ENCODE measurements at places on chromosomes 11 and 22.

GRCh38 chr11:69131644-69132300 lies 24.0 kb upstream of the SMIM38 start:
- no peak for DNase-seq

DNA sequence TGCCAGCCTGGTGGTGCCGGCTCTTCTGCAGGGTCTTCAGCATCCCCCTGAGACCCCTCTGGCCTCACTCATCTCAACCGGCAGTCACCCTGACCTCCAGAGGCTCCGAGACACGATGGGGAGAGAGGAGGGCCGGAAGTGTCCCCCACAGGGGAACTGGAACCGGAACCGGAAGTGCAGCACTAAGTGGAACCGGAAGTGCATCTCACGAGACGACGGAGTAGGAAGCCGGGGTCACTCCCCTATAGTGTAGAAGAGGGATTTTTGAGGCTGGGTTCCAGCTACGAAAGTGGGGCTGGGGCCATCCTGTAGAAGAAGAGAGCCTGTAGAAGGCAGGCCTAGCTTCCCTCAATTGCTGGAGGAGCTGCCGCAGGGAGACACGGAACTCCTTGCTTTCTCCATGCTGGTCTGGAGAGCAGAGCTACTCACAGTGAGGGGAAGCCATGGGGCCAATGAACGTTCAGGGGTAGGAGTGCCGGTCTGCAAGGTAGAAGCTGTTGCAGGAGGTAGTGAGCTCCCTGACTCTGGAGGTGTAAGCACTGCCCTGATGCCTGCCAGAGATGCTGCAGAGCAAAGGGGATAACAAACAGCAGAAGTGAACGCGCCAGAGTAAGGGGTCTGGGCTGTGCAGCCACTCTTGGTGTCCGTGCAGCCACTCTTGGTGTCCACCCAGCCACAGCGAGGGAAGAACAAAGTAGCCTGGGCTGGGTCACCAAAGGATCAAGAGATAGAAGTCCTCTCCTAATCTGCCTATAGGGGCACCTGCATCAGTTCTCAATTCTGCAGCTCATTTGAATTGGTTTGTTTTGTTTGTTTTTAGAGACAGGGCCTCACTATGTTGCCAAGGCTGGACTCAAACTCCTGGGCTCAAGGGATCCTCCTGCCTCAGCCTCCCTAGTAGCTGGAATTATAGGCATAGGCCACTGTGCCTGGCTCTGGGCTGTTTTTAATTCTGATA lies 21.9 kb downstream of the SCUBE1 start:
- DNase-seq, result no peak

- no peak for DNase-seq
Observed at GRCh38 chr11:79486242-79486984, 45.6 kb upstream of the TENM4 start.

- DNase-seq, result no peak
Observed at GRCh38 chr11:130476200-130476921, 27.9 kb downstream of the ADAMTS15 start.

DNA sequence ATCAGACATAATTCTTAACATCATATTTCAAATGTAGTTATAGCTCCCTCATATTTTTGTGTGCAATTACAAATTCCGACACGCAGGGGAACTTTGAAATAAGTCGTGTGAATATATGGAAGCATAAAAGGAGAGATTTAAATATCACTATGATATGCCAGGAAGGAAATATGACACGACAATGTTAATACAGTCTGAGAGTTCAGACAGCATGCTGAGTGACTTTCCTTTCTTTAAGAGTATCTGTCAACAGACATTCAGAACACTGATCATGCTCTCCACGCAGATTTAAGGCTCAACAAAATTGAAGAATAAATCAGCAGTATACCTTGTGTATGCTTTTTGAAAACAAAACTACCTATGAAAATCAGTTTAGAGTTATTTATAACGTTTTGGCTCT lies 232.6 kb upstream of the CARD18 start:
- DNase-seq, result no peak

DNA sequence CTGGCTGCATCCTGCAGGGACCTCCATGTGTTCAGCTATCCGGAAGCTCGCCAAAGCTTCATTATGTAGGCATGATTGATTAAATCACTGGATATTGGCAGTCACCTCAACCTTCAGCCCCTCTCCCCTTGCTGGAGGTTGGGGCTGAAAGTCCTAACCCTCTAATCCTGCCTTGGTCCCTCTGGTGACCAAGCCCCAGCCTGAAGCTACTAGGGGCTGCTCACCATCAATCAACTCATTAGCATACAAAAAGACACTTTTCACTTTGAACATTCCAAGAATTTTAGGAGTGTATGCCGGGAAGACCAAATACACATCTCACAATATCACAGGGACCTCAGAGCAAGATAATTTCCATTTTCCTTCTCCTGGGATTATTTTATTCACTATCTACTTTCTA lies 38.8 kb upstream of the TPBGL start:
- no peak for DNase-seq

DNA sequence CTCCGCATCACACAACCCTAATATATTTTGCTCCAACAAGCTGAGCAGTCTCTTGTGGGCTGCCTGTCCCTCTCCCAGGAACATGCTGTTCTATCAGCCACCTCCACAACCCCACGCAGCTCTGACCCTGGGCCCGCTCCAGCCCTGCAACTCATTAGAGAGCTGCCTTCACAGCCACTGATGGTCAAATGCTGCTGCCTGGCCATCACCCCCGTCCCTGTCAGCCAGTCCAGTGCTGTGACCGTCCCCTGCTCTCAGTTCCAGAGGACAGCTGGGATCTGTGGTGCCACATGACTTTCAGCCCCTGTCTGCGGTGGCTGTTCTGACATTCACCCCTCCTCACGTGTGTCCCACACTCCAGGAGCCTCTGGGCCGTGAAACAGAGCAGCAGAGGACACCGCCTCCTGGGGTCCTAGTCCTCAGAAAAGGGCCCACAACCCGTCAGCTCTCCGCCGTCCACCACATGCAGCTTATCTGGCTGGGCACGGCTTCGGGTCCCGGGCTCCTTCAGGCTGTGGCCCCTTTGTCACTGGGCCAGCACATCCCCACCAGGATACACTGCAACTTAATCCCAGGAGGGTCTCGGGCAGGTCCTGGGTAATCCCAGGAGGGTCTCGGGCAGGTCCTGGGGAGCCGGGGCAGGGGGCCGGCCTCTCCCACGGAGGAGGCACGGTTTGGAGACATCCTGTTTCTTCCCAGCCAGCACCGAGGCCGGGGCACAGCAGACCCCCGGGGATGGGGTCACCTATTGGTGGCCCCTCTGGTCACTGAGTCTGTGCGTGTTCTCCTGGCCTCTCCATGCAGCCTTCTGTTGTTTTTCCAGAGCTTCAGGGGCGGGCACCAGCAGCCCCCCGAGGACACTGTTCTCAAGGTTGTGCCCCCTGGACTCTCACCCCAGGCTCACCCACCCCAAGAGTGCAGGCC lies 15.1 kb downstream of the CRELD2 start:
- no peak for DNase-seq

- no peak for DNase-seq
Observed at GRCh38 chr11:2462543-2462985, 17.8 kb downstream of the KCNQ1 start.

DNA sequence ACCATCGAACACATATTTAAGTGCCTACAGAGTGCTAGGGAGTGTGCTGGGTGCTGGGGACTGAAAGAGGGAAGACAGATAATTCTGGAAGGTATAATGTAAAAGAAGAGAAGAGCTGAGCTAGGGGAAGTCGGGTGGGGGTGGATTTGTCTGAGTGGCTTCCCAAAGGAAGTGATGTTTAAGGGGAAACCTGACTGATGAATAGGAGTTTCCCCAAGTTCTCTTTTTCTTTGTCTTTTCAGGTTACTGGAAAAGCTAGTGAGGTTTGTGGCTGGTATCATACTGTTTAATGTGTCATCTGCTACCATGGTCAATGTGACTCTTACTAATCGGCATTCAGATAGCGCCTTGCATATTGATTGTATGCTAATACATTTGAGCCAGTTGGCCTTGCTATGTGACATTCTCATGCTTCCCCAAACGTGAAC lies 151.6 kb upstream of the MTMR2 start:
- no peak for DNase-seq

DNA sequence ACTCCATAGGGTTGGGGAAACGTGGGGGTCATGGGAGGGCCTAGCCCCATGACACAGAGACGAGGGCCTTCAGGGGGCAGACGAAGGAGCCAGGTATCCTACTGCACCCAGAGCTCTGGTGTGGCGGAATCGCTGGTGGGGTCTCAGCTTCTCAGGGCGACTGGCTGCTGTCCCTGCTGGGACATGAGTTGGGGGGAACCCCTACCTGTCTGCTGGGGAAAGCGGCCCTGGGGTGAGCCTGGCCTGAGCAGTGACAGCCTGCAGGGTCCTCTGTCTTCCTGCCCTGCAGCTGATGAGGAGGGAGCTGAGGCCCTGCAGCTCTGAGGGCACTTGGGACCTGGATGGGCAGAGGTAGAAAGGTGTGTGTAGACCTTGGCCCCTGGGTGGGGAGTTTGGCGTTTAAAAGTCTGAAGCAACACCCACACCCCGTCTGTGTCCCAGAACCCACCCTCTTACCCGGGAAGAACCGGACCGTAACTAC lies 33.6 kb upstream of the GRAMD4 start:
- no peak for DNase-seq

GRCh38 chr11:83599066-83599465 lies 312.9 kb upstream of the CCDC90B start:
- no peak for DNase-seq

GRCh38 chr11:32919338-32919737 lies 26.7 kb downstream of the QSER1 start:
- no peak for DNase-seq

DNA sequence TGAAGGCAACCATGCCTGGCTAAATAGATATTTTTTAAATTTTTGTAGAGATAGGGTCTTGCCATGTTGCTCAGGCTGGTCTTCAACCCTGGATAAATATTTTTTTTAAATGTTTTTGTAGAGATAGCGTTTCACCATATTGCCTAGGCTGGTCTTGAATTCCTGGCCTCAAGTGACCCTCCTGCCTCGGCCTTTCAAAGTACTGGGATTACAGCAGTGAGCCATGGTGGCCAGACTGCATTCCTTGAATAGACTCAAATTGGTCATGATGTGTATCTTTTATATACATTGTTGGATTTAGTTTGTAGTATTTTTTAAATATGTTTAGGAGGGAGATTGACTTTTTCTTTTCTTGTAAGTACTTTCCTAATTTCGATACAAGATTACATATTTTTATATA lies 325.7 kb upstream of the C11orf87 start:
- no peak for DNase-seq

GRCh38 chr11:9982127-9982795 lies 311.8 kb downstream of the SBF2 start:
- no peak for DNase-seq

- no peak for DNase-seq
Observed at GRCh38 chr11:94507485-94507884, 4.8 kb upstream of the C11orf97 start.

DNA sequence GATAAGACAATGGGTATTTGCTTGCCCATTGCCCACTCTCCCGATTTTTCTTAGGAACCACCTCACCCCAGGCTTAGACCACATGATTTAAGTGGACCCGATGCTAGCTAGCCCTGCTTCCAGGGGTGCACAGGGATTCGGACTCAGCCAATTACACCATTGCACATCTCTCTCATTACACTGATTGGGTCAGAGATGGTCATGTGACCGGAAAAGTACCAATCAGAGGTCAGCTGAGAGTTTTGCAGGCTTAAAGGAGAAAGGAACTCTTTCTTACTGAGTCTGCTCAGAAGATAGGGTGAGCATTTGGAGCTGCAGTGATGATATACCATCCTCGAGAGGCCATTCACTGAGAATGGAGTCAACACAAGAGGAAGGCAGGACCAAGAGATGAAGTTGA lies 12.2 kb upstream of the ANKK1 start:
- DNase-seq, result no peak

DNA sequence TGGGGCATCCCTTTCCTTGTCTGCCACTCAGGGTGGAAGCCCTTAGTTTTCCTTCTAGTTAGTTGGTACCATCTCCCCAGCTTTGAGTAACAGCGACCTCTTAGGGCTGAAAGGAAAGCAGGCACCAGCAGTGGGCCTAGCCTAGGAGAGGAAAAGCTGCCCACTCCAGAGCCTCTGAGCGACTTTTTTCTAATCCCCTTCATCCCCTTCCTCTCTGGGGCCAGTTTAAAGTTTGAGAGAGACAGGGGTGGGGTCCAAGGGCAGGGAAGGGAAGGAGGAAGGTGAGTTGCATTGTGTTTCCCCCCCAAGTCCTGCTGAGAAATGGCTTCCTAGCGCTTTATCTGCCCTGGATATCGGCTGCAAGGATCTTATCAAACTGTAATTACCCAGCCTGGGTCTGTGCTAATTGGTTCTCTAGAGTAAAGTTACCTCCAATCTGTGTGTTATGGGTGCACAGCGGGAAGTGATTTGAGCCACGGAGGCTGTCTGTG lies 573.9 kb upstream of the CADM1 start:
- no peak for DNase-seq

GRCh38 chr11:116731821-116732220 lies 41.0 kb downstream of the BUD13 start:
- DNase-seq, result no peak

- no peak for DNase-seq
Observed at GRCh38 chr11:63710476-63711217, 29.3 kb downstream of the RTN3 start.

DNA sequence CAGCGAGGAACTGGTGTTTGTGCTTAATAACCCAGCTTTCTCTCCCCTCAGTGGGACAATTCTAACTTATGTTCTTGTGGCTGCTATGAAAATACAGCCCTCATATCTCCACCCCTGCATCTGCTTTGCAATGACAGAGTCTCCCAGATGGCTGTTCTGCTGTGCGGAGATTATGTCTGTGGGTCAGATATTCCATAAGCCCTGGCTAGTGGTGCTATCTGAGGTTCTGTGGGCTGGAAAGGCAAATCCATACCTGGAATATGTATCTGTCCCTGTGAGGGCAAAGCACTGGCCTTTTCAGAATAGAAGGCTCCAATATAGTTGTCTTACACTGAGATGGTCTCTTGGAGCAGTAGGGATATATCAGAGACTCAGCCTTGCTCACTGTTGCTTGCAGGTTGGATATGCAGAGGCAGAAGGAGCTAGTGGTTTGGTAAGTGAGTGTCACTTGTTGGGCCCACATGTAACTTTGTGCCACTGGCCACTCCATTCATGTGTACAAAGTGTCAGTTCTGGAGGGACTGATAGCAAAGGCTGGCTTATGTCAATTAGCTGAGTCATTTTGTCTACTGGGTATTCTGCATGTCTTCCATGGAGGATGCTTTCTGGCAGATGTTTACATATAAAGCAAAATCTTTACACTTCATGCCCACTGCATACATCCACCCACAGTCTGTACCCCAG lies 246.6 kb downstream of the FAM76B start:
- no peak for DNase-seq
